ENCODE measurements at places on chromosomes 7 and 10.

DNA sequence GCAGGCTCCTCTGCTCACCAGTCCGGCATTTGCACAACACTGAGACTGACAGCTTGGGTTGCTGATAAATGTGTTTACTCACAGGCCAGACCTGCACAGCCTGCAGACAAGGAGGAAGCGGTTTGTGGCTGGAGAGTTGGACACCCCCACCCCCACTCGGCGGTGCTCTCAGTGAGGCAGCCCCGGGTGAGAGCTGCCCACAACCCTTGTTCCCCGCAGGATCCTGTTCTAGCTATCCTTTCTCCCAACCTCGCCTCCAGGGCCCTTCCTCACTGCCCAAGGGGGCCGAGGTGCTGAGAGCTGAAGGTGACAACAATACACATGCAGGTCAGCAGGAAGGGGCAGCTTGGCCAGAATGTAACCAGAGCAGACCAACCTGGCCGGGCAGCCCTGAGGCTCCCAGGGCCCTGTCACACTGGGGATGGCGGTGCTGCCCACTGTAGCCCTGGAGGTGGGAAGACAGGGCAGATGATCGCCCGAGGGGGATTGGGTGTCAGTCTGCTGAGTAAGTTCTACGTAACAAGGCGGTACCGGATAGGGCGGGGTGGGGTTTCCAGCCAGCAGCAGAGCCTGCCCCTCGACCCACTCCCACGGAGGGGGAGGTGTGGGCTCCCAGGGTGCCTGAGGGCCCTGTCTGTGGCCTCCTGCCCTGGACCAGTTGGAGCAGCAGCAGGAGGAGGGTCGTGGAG lies 2.1 kb upstream of the ADAM8 start:
- no peak for DNase-seq

DNA sequence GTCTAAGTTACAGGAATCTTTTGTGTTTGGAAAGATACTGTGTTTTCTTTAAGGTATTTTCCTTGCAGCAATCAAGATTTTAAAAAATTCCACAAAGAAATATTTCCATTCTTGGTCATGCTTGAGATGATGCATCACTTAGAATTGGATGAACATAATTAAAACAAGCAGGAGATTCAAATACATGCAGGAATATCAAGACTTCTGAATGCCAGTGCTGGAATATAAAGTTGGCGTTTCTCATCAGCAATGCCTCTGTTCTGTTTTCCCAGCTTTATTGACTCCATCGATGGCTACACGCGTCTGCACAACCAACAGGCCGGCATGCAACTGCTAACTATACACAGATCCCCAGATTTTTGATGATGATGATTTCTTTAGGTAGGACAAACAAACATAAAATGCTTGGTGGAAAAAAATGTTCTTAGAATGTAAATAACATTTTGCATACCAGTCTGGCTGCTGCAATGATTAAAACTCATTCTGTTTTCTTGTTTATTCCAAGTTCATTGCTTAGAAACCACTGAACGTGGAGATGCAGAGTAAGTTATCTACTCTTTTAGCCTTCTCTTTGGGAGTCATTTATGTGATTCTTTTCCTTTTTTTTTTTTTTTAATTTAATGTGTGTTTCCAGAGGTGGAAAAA lies 91.3 kb upstream of the FAM171A1 start:
- no peak for DNase-seq

DNA sequence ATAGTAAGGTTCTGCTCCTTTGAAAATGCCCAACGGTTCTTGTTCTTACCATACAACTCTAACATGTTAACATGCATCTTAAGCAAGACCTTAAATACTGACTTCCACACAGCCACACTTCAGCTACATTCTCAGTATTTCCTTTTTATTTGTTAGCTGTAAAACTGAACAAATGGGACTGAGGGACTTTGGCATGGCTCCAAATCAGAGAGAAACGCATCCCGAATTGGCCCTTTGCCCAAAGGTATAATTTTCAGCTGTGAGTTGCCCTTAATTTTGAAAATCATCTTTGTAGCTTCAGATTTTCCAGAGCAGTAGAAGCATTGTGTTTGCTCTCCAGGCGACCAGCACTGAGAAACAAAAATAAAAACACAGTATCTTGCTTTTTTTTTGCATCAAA lies 56.4 kb downstream of the NEUROD6 start:
- DNase-seq: no peak

- peak; percentile 59 for DNase-seq
Observed at GRCh38 chr10:59337201-59337652, 25.1 kb downstream of the FAM13C start.

- DNase-seq: no peak
Observed at GRCh38 chr10:83289373-83289772, 849.9 kb upstream of the GHITM start.

DNA sequence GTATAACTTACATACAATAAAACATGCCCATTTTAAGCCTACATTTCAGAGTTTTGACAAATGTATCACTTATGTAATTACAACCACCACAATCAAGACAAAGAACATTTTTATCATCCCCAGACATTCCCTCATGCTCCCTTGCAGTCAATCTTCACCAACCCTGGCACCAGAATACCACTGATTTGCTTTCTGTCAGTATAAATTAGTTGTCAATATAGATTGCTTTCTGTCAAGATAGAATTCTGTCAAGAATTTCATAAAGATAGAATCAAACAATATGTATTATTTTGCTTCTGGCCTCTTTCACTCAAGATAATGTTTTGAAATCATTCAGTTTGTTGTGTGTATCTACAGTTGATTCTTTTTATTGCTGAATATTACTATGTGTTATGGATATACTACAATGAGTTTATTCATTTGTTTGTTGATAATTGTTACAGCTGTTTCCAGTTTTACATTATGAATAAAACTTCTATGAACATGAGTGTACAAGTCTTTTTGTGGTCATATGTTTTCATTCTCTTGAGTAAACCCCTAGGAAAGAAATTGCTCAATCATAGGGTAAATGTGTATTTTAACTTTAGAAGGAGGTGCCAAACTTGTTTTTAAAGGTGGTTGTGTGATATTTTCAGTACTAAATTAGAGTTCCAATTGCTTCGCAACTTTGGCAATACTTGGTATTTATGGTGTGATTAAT lies 56.9 kb downstream of the IFIT5 start:
- no peak for DNase-seq

DNA sequence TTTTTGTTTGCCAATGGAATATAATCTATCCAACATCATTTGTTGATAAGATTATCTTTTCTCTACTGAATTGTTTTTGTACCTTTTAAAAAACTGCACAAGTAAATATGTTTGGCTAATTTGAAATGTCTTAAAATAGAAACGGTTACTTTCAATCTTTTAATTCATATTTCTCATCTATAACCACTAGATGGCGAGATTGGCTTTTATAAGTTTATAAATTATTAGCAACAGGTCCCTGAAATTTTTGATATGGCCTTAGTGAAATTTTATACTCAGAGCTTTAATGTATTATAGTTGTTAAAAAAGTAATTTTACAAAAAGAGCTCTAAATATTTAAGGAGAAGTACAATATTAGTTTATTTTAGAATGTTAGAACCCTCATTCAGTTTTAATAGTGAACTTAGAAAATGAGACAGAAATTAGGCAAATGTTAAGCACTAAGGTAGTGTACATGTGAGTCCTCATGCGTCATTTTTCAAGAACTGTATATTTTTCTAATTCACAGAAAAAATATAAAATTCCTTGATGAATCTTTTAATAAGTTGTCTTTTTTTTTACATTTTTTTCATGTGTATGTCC lies 592.5 kb downstream of the ARL4A start:
- DNase-seq: no peak

Data from lower leg skin (tissue), 4 donors.